ENCODE measurements at places on chromosomes 12 and 14. TPM values are rescaled to one million over a fixed set of nuclear protein-coding genes. Genes with fewer than 3 reads are reported as not detected.

- DNase-seq = peak; percentile 32
Observed at GRCh38 chr14:53167602-53168328, 14.6 kb upstream of the DDHD1 start.

DNA sequence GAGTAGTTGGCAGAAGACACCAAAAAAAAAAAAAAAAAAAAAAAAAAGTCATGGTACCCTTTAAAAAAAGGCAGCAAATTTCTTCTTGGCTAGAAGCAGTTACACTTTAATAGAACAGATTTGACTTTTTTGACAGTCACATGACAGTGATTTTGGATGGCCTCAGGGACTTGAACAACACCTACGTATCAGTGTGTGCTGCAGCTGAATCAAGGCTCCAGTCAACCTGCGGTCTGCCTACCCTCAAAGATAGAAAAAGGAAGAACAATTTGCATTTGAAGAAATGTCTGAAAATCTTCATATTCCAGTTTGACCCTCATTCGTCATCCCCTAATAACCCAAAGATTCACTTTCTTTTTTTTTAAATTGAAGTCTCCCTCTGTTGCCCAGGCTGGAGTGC lies 53.9 kb downstream of the MDM2 start:
- no peak for DNase-seq

DNA sequence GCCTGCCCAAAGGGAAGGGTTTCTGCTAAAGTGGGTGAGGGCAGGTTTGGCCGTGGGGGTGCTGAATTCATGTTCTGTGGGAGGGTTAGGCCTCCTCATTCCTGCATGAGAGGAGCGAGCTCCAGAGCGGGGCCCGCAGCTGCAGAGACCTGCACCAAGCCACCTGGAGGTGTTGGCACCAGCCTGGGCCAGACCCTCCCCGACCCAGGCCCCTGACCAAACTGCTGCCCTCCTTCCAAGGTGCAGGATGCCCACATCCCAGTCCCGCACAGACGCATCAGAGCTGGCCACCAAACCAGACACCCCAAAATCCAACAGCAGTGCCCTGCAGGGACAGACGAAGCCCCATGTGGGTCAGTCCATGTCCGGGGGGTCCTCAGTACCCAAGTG lies 10.6 kb downstream of the ADSS1 start:
- DNase-seq = no peak

DNA sequence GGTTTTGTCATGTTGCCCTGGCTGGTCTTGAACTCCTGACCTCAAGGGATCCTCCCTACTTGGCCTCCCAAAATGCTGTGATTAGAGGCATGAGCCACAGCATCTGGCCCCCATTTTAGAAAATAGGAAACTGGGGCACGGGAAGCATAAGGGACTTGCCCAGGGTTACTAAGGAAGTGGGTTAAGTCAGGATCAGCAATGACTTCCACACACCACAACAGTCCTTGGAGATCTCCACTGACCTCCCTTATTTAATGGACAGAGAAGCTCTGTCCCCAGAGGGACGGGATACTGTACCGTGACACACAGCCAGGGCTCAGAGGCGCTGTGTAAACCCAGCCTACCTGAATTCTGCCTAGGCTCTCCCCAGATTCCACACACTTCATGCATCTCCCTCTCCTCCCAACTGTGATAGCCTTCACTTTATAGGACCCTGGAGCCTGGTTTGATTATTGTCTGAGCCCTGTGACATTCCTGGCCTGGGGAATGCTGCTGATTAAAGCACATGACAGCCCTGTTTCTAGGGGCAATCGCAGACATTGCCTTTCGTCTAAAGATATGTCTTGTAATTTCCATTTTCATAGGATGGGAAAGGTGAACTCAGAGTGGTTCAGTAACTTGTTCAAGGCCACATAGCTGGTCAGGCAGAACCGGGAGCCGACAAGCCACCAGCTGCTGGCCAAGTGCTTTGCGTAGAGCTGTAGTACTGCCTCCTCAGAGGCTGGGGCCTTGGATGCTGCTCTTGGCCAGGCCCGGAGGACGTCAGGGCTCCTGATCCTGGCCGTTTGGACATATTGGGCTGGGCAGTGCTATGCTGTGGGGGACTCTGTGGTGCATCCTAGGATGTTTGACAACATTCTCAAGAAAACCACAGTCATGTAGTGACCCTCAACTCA lies 20.8 kb downstream of the SERPINA1 start:
- peak; percentile 32 for DNase-seq

C12orf50 gene
- 0.09 TPM for total RNA-seq

KRT71 gene
- not detected for total RNA-seq

DNA sequence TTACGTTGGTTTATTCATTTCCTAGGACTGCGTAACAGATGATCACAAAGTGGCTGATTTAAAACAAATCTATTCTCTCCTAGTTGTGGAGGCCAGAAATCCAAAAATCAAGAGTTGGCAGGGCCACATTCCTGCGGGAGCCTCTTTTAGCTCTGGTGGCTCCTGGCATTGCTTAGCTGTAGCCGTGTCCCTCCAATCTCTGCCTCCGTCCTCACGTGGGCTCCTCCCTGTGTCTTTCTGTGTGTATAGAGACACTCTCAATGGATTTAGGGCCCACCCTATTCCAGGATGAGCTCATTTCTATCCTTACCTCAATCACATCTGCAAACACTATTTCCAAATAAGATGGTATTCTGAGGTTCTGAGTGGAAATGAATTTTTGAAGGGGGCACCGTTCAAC lies 42.5 kb downstream of the KCTD10 start:
- DNase-seq = no peak

STAC3 gene
- 202 TPM for total RNA-seq

DNA sequence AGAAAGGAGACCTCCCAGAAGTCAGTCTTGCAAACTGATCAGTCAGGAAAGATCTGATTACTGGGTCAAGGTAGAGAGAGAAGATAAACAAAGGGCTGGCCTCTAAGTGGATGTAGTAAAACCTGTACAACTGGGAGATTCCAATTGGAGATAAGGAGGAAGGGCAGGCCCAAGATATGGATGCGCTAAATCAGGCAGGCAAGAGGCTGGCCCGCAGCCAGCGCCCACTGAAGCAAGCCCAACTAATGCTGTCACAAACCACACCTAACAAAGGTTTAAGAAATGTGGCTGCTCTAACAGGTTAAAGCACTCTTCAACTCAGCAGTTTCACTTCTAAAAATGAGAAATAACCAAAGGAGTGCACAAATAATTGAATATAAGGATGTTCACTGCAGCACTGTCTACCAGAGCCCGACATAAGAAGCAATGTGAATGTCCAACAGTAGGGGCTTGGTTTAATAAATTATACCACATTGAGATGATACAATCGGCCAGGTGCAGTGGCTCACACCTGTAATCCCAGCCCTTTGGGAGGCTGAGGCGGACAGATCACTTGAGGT lies 4.7 kb downstream of the GLTP start:
- DNase-seq = no peak

- peak; percentile 20 for DNase-seq
Observed at GRCh38 chr12:131829791-131830334, 1.7 kb downstream of the MMP17 start.

GRCh38 chr14:73816393-73816816 lies 35.2 kb upstream of the PTGR2 start:
- DNase-seq = no peak

TBX3 gene
- total RNA-seq = 16.6 TPM

- DNase-seq = no peak
Observed at GRCh38 chr12:62861586-62861985, 73.4 kb downstream of the PPM1H start.

DNA sequence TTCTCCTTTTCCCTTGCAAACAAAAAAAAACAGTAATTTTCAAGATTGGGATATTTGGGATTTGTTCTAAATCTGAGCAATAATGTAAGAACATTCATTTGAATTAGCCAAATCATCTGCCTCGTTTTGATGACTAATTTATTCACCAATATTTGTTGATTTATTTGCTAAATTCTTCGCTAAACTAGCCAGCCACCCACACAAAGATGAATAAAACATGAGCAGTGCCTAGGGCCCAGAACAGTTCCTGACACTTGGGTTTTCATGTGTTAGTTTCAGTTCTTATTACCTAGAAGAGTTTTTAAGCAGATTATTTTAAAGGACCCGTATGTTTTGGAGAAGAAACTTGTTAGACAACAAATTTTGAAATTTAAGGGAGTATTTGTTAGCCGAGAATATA lies 1.4 kb downstream of the ETNK1 start:
- DNase-seq = peak; percentile 61

BEST3 gene
- 41.7 TPM for total RNA-seq

SDR9C7 gene
- 0.22 TPM for total RNA-seq

- DNase-seq = no peak
Observed at GRCh38 chr14:62409169-62409568, 636.1 kb downstream of the KCNH5 start.

DNA sequence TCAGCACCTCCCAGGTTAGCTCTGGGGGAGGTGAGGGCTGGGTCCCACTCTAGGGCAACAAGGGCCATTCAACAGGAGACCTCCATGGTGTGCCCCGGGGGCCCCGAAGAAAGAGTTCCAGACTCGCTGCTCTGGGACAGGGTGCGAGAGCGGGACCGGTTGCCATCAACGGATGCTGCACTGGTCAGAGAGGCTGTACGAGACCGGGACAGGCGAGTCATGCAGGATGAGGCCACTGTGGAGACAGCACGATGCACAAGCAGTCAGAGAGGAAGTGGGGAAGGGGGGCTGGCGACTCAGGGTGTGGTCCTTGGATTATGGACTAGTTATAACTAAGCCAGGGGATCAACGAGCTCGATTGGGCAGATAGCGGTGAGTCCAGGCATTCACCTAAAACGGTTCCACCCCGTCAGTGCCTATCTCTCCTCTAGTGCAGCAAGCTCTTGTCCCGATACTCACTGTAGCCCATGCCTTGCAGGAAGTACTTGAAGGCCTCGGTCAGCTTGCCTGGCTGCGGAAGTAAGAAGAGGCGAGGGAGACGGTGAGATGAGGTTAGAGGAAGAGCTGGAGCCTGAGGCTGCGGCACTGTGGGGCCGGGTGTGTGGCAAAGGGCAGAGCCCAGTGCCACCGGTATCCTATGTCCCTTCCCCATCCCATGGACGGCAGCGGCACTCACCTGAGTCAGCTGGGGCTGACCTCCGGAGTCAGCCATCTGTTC lies 7.2 kb downstream of the NDRG2 start:
- DNase-seq = no peak

DNA sequence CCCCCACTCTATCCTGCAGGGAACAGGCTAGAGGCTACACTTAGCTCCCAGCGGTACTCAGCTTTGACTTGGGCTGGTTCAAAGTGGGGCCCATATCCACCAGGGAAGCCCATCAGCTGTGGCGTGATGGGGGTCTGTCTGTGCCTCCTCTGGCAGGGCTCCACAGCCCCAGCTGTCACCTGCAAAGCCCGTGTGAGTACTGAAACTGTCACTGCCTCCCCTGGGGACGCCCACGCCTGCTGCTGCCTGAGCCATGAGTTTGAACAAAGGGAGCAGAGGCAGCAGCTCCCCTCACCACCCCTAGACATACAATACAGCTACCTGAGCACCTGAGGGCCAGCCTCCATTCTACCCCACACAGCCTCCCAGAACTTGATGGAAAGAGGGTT lies 5.0 kb downstream of the REM2 start:
- DNase-seq = no peak

DNA sequence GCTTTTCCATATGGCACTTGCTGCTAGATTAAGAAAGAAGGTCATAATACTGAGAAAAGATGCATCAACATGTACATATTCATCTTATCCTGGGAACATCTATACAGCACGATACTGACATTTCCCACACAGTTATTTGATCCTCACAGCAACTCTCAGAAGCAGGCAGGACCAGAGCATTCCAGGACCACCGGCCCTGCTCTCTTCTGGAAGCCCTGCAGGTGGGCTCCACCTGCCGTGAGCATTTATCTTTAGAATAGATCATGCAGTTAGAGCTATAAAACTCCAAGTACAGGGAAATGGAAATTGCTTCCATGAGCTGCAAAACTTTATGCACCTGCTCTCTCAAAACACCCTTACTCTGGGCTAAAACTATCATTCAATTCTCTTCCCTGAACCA lies 5.5 kb upstream of the BDKRB1 start:
- no peak for DNase-seq

DNA sequence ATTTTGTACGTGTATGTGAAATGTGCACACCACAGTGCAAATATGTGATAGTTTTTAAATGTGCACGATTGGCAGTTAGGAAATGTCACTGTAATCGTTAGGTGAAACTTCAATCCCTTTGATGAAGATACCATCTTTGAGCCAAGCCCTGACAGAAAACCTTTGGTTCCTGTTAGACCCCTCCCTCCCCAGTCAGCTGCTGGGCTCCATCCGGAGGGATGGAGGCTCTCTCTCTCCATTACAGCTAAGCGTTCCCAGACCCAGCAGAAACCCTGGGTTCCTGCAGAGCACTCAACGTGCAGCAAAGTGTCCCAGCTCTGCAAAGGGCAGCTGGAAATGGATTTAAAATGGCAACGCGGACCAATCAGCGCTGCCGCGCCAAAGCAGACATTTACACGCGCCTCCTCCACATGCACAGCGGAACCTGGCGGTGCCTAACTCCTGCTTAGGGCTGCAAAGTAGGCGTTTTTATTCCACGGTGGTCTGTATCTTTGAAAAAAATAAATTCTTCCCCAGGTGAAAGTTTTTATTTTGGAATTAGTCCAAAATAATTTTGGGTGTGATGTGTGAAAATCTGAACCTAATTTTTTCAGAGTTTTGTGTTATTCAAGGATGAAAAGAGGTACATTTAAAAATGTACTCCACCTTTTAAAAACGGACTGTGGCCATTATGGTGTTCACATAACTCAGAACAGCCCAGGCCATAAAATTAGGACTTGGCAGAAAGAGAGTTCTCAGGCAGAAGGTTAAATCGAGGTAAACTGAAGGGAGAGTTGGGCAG lies 1.4 kb upstream of the HMGA2 start:
- DNase-seq = peak; percentile 82

NEUROD4 gene
- total RNA-seq = under 0.01 TPM

GRCh38 chr14:29236401-29236800 lies 469.8 kb downstream of the FOXG1 start:
- no peak for DNase-seq

DNA sequence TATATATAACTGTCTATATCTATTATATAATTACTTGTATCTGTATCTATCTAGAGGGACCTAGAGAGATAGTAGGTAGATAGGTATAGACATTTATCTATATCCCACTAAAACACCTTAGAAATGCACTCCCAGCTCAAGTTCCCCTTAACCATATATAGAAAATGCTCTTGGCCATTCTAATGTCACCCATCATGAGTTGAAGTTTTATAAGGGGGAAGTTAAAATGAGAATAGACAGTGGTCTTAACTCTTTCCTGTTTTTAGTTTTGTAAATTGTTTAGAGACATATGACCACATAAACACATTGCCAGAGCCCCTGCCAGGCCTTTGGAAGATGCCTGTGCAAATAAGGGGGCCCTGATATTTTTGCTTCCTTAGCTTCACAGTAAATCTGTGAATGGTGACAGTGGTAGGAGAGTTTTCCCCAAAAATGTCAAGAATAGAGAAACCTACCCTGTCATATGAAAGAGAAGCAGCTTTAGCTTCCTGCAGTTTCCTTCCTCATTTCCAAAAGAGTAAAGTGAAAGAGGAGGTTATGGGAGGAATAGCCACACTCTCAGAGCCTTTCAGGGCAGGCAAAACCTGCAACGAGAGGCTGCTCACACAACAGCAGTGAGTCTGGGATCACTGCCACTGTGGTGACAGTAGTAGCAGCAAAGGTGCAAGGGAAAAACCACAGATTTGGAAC lies 45.5 kb downstream of the MGST1 start:
- DNase-seq = no peak

- no peak for DNase-seq
Observed at GRCh38 chr12:12804011-12804410, 9.1 kb upstream of the DDX47 start.
